ENCODE measurements at places on chromosomes 2 and 18.

DNA sequence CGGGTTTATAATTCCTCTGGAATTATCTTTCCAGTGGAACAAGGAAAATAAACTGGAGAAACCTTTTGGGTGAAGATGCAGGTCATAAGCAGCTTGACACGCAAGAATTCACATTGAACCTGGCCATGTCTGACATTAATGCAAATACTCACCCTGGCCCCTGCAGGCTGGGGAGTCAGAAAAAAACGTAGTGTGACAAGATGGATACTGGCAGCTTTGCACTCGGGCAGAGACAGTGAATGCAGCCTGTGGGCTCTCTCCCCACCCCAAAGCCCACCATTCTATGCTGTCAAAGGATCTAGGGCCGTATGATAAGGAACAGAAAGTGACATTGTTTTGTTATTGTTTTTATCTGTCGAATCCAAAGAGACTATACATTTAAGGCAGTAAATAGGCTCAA is 223.1 kb downstream of the RBM43 start:
- no peak for DNase-seq

- no peak for DNase-seq
Observed at GRCh38 chr2:149040451-149040850, 2.0 kb downstream of the LYPD6B start.

DNA sequence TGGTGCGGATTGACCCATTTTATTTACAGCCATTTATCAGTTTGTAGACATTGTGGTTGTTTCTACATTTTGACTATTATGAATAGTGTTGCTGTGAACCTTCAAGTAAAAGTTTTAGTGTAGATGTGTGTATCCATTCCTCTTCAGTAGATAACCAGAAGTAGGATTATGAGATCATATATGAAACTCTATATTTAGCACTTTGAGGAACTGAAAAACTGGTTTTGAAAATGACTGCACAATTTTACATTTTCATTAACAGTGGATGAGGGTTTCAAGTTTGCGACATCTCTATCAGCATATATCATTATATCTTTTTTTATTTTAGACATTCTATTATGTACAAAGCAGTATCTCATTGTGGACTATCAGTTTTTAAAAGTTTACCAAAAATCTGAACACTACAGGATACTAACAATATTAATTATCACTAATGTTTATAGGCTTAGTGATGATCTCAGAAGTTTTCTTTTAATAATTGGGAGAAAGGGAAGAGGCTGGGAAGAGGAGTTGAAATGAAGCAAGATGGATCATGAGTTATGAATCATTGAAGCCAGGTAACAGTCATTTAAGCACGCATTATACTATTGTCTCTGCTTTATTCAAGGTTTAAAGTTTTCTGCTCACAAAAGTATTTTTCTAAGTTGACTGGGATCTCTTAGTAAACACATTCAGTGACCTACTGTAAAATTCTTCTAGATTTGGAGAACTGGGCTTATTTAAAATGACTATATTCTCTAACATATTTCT is 329.0 kb upstream of the LRATD1 start:
- no peak for DNase-seq

GRCh38 chr2:74880054-74880728 is 46.3 kb downstream of the HK2 start:
- no peak for DNase-seq

DNA sequence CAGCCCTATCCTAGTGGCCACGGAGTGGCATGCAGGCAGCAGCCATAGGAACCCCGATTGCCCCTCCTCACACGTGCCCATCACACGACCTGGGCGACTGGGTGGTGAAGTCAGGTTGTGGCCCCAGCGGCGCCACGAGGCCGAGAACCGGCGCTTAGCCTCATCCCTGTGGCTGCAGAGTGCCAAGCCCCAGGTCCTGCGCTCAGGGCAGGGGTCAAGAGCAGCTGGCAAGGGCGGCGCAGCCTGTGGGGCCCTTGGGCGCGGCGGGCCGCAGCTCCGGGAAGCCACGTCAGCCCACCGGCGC is 73.3 kb downstream of the RPIA start:
- DNase-seq, result no peak

- no peak for DNase-seq
Observed at GRCh38 chr18:31199190-31199769, 36.6 kb upstream of the DSC1 start.

- no peak for DNase-seq
Observed at GRCh38 chr2:68396093-68396492, 31.0 kb downstream of the PLEK start.

DNA sequence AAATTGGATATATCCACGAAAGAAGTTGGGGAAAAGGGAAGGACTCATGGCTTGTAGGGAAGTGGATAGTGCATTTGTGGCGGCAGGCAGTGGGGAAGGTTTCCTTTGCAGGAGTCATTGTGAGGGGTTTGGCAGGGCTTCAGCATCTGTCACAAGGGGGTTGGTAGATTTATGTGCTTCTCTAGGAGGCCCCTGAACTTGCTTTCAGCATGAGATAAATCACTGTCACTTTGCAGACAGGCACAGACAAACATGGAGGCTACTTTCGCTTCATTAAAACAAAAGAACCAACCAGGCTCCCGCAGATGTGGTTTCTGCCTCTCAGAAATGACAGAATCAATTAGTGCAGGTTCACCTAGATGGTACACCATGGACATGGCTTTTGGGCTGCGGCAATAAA is 340.7 kb downstream of the TGIF1 start:
- DNase-seq, result no peak

- DNase-seq, result no peak
Observed at GRCh38 chr2:28618221-28619141, 122.6 kb downstream of the PLB1 start.

DNA sequence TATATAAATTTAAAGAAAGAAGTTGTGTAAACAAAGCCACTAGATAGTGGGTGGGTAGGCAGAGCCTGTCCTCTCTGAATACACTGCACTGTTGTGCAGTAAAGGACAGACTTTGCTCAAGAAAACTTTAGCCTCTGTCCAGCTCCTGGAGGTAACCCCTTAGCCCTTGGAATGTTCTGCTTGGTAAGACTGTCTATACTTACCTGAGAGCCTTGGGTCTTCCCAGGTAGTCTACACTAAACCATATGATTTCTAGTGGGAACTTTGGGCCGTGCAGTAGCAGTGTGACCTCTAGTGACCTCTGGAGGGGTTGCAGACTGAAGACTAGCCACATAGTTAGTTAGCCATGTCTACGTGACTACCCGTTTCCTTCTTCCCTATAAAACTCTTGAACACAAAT is 678.3 kb upstream of the NRXN1 start:
- no peak for DNase-seq

DNA sequence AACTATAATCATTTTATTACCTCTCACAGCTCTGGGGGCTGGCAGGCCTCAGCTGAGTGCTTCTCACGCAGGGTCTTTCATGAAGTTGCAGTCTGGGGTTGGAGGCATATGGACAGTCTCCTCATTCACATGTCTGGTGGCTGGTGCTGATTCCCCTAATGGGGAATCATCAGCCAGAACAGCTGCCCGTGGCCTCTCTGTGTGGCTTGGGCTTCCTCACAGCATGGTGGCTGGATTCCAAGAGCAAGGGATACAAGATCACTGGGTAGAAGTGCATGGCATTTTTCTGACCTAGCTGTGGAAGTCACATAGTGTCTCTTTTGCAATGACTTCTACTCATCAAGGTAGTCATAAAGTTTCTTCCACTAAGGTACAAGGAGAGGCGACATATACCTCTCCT is 59.0 kb upstream of the LAPTM4A start:
- no peak for DNase-seq

- no peak for DNase-seq
Observed at GRCh38 chr2:233672886-233673285, 1.2 kb downstream of the UGT1A9 start.

- DNase-seq, result no peak
Observed at GRCh38 chr18:4058179-4058578, 396.9 kb downstream of the DLGAP1 start.

DNA sequence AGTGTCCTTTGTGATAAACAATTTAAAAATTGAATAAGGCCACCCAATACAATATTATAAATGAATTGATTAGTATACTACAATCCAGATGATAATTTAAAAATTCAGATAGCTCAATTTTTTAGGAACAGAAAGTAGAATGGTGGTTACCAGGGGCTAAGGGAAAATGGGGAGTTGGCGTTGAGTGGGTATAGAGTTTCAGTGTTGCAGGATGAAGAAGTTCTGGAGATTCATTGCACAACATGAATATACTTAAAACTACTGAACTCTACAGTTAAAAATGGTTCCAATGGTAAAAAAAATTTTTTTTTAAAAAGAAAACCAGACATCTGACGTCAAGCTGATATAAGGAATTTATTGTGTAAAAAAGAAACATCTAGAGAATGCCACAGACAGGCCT is 20.9 kb downstream of the SLC39A6 start:
- no peak for DNase-seq

DNA sequence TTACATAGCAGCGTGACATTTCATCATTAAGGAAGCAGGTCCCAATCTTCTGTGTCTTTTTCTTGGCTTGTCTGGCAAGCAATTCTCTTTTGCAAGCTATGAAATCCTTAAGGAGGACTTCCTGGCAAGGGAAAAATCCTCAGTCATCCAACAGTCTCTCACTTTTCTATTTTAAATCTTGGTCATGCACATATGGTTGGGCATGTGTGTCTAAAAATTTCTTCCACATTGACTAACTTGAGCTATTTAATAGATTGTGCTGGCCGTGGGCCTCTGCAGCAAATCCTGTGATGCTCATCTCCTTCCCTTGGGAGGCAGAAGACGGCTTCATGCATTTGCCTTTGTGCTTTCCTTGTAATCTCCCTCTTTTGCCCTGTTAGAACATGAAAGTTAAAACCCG is 634.3 kb upstream of the FANCL start:
- DNase-seq, result no peak

- DNase-seq, result no peak
Observed at GRCh38 chr2:31373127-31373526, 41.4 kb downstream of the XDH start.

DNA sequence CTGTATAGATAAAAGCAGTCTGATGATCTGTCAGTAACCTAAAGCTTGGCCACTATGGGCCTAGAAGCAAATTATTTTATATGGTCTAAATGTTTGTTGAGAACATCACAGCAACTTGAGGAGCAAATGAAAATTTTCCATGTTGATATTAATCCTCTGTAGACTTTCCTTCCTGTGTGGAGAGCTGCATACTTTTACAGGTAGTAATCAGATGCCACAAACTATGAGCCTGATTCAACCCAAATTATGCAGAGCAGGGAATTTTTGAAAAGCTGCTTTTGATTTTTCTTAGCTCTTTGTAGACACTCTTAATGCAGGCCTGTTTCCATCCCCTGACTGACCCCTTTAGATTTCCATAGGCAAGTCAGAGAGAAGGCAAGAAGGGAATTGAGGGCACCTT is 17.3 kb downstream of the PAX3 start:
- DNase-seq, result peak; percentile 32

DNA sequence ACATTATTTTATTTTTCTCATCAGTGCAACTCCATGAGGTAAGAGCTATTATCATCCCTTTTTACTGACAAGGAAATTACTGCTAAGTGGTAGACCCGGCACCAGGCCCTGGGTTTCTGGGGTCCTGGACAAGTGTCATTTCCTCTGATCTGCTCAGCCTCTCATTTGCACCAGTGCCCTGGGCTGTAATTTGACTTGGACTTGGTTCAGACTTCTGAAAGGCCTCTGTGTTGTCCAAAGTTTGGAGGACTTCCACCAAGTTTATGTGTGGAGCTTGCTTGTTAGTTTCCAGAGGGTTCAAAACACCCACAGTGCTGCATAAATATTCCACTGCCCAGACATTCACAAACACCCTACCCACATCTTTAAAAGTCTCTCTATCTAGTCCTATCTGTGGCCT is 44.0 kb upstream of the PPP1CB start:
- no peak for DNase-seq

DNA sequence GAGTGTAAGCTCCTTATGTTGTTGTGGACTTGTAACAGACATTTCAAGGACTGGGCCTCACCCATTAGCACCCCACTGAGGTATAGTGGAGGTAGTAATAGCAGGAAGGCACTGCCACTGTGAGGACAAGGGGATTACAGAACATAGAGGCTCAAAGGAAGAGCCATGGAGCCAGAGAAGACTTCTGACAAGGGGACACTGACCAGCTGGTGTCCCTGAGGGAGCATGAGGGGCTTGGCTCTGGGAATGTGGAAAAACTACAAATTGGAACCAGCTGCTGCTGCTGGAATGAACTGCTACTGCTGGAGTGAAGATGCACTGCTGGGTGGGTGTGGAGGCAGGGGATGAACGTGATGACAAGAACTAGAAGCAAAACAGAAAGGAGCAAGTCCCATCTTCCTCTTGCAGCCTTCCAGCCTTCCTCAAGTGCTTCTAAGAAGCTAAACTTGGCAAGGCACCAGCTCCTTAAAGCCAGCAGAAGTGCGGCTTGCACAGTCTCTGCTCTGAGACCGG is 167.3 kb upstream of the NOSTRIN start:
- DNase-seq, result peak; percentile 71

DNA sequence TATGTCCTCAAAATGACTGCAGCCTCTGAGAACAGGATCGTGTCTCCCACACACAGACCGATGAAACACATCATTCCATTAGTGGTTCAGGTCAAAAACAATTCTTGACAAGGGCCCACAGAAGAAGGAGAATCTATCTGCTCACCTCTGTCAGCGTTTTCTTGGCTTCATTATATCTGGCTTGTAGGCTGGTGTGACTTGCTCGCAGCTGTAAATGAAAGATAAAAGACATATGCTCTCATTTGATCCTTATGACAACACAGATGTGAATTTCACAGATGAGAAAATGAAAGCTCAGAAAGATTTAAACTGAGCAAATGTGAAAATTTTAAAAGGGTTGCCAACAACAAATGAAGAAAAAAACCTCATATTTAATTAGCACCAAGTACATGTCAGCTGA is 61.6 kb downstream of the CCDC93 start:
- DNase-seq, result no peak

- no peak for DNase-seq
Observed at GRCh38 chr18:46196627-46197243, 92.5 kb downstream of the HAUS1 start.

GRCh38 chr2:48131539-48132270 is 225.4 kb upstream of the FBXO11 start:
- peak; percentile 74 for DNase-seq

- DNase-seq, result no peak
Observed at GRCh38 chr2:170917219-170917913, 11.7 kb upstream of the GORASP2 start.

GRCh38 chr2:62102402-62102920 is 93.5 kb upstream of the B3GNT2 start:
- no peak for DNase-seq

- DNase-seq, result peak; percentile 82
Observed at GRCh38 chr18:32317651-32318050, 127.8 kb downstream of the MEP1B start.

- DNase-seq, result no peak
Observed at GRCh38 chr2:15705310-15705709, 113.6 kb downstream of the DDX1 start.

GRCh38 chr2:37858400-37858711 is 66.7 kb upstream of the RMDN2 start:
- DNase-seq, result peak; percentile 86

- no peak for DNase-seq
Observed at GRCh38 chr2:84435345-84436025, 23.6 kb downstream of the SUCLG1 start.

- DNase-seq, result peak; percentile 38
Observed at GRCh38 chr2:178392215-178392614, 58.8 kb downstream of the PRKRA start.

Data from AG10803 (cell line).